GM20000 (cell line): ENCODE measurements at places on chromosomes 6 and 20.

GRCh38 chr20:13515796-13516558 is 122.8 kb downstream of the TASP1 start:
- no peak for DNase-seq

- DNase-seq = no peak
Observed at GRCh38 chr6:167832497-167833395, 6.0 kb downstream of the AFDN start.

- no peak for DNase-seq
Observed at GRCh38 chr20:42338294-42339201, 720.4 kb upstream of the CHD6 start.

DNA sequence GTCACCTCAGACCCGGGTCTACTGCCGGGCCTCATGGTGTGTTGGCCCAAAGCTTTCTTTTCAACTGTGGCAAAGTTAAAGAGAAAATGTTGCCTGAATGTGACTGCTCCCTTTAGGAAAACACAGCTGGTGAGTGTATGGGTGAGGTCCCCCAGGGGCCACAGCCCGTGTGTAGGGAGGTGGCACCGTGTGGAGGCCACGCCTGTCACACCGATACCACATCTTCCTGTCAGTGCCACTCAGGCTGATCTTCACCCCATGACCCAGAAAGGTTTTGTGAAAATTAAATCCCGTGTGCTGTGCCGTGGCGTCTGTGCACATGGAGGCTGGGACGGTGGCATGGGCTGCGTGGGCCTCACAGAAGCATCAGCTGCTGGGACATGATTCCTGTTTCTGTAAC is 10.7 kb upstream of the ADRM1 start:
- no peak for DNase-seq

- DNase-seq = no peak
Observed at GRCh38 chr6:88683734-88684133, 279.7 kb downstream of the RNGTT start.

DNA sequence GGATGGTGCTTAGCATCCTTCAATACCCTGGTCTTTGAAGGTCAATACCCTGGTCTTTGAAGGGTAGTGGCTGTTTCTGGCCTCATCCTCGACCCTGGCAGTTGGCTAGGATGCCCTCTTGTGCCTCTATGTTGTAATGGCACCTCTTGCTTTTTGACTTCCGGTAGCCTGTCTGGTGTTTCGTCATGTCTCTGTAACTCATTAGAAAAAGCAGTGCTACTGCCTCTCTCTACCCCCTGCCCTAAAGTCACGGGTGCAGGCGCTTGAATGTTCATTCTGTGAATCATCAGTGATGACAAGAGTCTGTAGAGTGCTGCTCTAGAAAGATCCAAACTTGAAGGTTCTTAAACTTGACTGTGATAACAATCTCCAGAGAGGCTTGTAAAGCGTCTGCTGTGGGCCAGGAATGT is 28.3 kb downstream of the RSPO4 start:
- DNase-seq = peak; percentile 76

GRCh38 chr6:152637296-152638047 is at the start of gene SYNE1:
Gene SYNE1 (minus strand): TSS chr6:152637362. CDS start chr6:152628331, 9,031 bp downstream.
- DNase-seq = no peak

DNA sequence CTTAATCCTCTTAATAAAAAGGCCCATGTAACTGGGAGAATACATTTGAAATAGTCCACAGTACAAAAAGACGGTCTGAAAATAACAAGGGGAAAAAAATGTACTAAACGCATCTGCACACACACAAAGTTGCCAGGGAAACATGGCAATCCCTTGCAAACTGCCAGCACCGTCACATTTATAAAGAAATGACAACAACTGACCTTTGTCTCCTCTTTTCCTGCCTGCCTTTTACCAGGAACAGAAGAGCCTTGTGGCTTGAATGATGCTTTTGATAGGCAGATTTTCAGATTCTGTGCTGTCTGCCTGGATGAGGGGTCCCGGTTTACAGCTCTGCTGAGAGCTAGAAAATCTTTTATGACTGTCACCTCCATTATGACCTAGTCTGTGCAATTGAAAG is 308.6 kb upstream of the ZFP64 start:
- DNase-seq = no peak

DNA sequence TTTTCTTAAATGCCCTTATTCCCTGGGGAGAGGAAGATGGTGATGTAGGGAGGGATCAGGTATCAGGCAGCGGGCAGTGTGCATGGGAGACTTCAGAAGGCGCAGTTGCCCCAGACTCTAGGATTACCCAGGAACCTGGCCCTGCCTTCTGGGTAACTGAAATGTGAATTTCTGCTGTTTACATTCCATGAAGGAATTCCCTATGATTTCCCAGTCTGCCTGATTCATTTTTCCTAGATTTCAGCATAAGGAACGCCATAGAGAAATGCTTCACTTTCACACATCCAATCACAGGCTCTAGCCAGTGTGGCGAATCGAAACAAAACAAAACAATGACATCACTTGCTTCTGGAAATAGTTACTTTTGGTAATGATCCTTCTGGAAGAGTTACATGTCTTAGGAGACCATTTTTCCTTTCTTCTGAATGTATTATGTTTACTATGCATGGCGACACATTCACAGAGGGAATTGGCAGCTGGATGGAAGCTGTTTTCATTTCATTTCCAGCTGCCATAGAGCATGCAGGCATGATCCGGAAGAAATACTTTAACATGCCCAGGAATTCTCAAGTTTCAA is 33.3 kb downstream of the LRP11 start:
- DNase-seq = no peak

GRCh38 chr20:15848995-15849610 is 724.1 kb downstream of the KIF16B start:
- DNase-seq = no peak
